ENCODE measurements at places on chromosomes 1 and 21.
A peak's percentile ranks its signal among the peaks of the same experiment; 100 is the strongest.

DNA sequence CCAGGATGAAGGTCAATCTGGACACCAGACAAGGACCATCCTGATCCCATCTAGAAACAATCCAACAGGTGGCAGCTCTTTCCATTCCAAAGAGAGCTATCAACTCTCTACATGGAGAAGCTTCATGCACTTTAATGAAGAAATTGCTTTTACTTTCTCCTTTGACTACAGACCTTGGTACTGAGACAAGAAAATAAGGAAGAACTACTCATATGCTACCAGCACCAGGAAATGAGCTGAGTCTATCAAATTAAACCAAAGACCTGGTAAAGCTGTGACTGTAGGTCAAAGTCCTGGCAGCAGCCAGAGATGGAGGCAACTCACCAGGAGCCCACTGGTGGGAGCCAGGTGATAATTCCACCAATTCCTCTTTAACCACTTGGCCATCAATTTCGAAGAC, 64.3 kb upstream of the LRRC8B start:
- DNase-seq = no peak

DNA sequence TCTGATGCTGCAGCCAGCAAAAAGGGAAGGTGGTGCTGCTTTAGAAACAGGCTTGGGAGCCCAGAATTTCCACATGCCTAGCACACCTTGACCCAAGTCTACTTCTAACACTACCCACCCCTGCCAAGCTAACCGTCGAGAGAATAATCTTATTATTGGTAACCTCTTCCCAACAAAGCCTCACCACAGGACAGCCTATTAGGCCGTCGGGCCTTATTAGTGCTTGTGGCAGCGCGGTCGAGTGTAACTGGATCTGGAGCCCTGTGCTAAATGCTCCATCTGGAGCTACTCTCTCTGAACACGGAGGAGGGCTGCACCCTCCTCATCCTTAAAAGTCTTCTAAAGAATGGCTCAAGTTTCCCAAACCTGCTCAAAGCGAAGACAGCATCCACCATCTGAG, 165.5 kb upstream of the NFIA start:
- no peak for DNase-seq

DNA sequence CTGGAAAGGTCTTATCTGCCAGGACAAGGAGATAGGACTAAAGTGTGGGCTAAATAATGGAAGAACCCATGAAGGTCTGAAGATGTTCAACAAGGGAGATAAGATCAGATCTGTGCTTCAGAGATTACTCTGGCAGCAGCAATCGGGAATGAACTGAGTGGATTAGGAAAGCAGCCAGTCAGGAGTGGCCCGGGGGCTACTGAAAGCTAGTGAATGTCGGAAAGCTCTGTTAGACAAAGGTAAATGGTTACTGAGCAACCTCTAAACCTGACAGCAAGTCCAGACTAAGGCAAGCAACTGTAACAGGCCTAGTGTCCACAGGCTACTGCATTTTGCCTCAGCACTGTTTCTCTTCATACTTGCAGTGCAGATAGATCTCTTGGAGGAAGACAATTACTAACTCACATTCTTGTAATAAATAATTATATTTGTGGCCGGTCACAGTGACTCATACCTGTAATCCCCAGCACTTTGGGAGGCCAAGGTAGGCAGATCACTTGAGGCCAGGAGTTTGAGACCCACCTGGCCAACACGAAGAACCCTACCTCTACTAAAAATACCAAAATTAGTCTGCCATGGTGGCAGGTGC, 12.5 kb downstream of the IQGAP3 start:
- peak; percentile 14 for DNase-seq

DNA sequence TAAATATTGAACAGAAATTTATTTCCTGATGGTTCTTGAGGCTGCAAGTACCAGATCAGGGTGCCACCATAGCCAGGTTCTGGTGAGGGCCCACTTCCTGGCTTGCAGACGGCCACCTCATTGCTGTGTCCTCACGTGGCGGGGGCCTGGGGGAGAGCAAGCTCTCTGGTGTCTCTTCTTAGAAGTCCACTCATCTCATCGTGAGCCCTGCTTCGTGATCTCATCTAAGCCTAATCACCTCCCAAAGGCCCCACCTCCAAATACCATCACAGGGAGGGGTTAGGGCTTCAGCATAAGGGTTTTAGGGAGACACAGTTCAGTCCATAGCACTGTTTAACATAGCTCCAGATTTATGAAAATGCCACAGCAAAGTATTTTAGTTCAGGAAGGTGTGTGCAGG, 119.7 kb downstream of the PRDM2 start:
- DNase-seq = no peak

GRCh38 chr1:173448945-173449344, 28.2 kb upstream of the PRDX6 start:
- DNase-seq = no peak

DNA sequence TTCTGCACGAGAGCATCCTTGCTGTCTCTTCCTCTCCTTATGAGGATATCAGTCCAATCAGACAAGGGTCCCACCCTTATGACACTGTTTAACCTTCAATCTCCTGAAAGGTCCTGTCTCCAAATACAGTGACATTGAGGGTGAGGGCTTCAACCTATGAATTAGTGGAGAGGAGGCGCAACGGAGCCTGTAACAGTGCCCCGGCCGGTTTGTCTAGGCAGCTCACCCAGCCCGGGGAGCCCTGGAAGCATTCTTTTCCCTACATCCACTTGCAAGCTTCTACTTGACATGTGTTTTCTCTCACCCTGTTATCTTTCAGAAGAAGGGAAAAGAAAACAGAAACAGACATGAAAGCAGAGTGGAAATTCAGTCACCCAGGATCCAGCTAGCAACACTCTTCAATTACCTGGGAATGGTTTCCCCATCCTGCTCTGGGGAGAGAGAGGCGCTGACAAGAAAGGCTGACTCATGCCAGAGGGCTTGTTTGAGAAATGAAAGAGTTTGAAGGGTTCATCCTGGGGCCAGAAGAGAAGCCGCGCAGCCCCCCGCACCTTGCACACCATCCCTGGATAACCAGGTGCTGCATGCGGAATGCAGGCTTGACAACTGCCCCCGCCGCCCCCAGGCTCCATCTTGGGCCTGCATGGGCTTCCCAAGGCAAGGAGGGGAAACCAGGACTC, 394.9 kb downstream of the NPHP4 start:
- no peak for DNase-seq

DNA sequence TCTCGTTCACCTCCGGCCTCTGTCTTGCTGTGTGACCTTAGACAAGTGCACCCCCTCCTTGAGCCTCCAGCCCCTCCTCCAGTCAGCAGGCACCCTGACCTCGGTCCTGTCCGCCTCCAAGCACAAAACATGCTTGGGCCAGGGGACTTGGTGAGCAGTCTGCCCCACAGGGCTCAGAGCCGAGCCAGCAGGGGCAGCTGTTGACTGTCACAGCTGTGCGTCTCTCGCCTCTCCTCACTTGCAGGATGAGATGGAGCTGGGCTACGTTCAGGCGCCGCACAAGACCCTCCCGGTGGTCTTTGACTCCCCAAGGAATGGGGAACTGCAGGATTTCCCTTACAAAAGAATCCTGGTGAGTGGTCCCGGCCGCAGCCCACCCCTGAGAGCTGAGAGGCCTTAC, 24.2 kb downstream of the PADI3 start:
- DNase-seq = no peak

GRCh38 chr1:185154912-185155513, 1.7 kb downstream of the TRMT1L start:
- DNase-seq = no peak

DNA sequence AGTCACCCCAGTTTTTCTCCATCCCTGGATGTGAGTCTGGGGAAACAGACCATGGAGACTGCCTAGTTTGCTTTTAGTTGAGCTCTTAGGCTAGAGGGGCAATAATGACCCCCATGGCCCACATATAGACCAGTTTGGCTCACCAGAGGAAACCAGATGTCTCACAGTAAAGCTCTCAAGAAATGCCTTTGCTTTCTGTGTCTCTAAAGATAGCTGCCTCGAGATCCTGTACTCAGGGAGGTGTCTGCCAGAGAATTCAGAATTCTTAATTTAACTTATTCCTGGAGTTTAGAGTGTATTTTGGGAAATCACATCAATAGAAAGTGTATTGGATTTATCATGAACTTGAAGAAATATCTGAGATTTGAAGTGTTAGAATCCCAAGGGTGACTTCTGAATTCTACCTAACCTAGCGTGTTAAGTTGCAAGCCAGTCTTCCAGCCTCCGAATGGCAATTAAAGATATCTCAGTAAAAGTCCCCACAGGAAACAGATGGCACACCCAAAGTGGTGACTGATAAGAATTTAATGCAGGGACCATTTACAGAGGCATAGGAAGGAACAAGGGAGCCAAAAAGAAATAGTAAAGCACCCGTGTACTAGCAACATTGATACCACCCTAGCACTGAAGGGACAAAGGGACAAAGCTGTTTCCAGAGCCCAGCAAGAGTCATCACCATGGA, 37.1 kb downstream of the STYXL2 start:
- no peak for DNase-seq
